ENCODE measurements at places on chromosomes 4 and X.

- no peak for DNase-seq
Measured at GRCh38 chr4:61831987-61832386, 631.9 kb downstream of the ADGRL3 start.

- no peak for DNase-seq
Measured at GRCh38 chr4:174377613-174378012, 93.9 kb downstream of the CEP44 start.

DNA sequence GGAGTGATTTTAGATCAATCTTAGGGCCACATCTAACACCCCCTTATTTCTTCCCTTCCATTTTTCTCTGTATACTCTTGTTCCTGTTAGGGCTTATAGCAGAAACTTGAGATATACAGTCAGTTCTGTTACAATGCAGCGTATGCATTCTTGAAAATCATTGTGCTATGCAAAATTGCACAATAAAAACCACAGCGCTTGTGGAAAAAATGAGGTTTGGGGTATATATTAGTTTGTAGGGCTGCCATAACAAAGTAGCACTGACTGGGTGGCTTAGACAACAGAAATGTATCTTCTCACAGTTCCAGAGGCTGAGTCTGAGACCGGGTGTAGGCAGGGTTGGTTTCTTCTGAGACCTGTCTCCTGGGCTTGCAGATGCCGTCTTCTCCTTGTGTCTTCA, 59.0 kb downstream of the WWC2 start:
- DNase-seq, result no peak

GRCh38 chr4:85889314-85889713, 414.4 kb downstream of the ARHGAP24 start:
- no peak for DNase-seq

GRCh38 chrX:45771560-45772340, 571.1 kb upstream of the DIPK2B start:
- peak; percentile 5 for DNase-seq

GRCh38 chrX:122220644-122221373, 963.3 kb upstream of the GRIA3 start:
- DNase-seq, result no peak

- DNase-seq, result no peak
Measured at GRCh38 chrX:100931218-100931924, 2.7 kb upstream of the XKRX start.

GRCh38 chr4:46890056-46890455, 19.0 kb downstream of the COX7B2 start:
- DNase-seq, result no peak

DNA sequence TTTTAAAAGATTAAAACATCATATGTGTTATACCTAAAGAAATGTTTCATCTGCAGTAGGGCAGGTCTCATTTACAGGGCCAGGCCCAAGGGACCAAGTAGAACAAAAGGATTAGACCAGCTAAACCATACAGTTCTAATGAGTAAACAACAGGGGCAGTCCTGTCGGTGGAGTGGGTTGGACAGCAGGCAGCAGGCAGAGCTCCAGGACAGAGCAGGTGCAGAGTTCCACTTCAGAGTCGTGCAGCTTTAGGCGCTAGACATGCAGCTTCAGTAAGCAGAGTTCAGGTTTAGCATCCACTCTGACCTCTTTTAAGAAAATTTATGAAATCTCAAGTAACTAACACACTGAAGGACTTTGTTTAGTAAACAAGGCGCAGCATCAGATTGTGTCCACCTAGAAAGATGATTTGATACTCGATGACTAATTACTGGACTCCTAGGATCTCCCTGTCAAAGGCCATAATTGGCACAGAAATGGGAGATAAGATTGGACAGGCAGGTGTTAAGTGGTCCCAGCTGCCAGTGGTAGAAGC, 487.7 kb upstream of the INTU start:
- no peak for DNase-seq

GRCh38 chr4:148355442-148356123, 86.6 kb downstream of the NR3C2 start:
- DNase-seq, result no peak

GRCh38 chr4:73855406-73855805, 2.3 kb downstream of the PF4V1 start:
- DNase-seq, result no peak

GRCh38 chrX:142250502-142250901, 45.4 kb upstream of the MAGEC2 start:
- DNase-seq, result no peak

- no peak for DNase-seq
Measured at GRCh38 chr4:105092356-105092755, 54.3 kb upstream of the TET2 start.

GRCh38 chrX:10479508-10479907, 140.9 kb downstream of the MID1 start:
- no peak for DNase-seq

DNA sequence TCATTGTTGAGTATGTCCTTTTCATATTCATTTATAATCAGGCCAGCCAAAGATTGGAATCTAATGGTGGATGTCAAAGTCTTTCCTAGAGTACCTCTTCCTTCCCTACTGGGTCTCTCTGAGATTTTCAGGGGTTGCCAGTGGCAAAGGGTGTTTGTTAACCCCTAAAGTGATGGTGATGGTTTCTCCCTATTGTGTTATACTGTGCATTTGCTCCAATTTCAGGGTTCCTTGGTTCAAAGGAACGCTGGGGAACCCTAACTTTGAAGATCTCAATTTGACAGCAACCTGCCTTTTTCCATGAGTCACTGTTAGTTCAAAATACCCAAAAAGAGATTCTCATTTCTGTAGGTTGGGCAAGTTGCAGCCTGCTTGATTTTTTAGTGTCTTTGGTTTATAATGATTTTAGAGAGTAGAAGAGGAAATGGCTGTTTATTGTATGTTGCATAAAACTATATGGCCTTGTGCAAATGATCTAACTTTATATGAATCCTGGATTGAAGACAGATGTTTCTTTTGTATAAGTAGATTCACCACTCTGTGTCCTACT, 23.0 kb downstream of the GAB1 start:
- peak; percentile 45 for DNase-seq

GRCh38 chr4:73832651-73833237, 3.7 kb upstream of the CXCL6 start:
- DNase-seq, result no peak

GRCh38 chr4:81021981-81022380, 8.5 kb upstream of the BMP3 start:
- DNase-seq, result no peak

DNA sequence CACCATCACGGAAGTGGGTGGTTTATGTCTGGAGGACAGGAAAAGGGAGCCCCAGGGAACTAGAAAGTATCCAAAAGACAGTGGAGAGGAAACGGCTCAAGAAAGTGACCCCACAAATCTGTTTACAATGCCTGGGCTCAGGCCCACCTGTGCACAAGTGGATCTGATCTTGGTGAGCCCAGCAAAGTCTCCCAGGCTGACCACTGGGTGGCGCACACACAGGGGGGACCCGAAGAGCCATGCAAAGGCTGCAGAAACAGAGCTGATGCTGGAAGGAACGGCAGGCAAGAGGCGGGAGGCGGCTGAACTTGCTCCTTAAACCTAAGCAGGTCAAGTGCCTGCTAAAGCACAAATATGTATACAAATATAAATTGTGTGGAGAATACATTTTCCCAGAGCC, 9.6 kb downstream of the HAUS7 start:
- DNase-seq, result peak; percentile 30

GRCh38 chr4:57119054-57119651, 9.0 kb upstream of the IGFBP7 start:
- DNase-seq, result no peak

GRCh38 chrX:65750674-65751469, 83.4 kb downstream of the MSN start:
- DNase-seq, result no peak

- no peak for DNase-seq
Measured at GRCh38 chrX:40081679-40082068, 16.1 kb downstream of the BCOR start.

GRCh38 chrX:108224218-108224617, 132.6 kb downstream of the ATG4A start:
- no peak for DNase-seq

DNA sequence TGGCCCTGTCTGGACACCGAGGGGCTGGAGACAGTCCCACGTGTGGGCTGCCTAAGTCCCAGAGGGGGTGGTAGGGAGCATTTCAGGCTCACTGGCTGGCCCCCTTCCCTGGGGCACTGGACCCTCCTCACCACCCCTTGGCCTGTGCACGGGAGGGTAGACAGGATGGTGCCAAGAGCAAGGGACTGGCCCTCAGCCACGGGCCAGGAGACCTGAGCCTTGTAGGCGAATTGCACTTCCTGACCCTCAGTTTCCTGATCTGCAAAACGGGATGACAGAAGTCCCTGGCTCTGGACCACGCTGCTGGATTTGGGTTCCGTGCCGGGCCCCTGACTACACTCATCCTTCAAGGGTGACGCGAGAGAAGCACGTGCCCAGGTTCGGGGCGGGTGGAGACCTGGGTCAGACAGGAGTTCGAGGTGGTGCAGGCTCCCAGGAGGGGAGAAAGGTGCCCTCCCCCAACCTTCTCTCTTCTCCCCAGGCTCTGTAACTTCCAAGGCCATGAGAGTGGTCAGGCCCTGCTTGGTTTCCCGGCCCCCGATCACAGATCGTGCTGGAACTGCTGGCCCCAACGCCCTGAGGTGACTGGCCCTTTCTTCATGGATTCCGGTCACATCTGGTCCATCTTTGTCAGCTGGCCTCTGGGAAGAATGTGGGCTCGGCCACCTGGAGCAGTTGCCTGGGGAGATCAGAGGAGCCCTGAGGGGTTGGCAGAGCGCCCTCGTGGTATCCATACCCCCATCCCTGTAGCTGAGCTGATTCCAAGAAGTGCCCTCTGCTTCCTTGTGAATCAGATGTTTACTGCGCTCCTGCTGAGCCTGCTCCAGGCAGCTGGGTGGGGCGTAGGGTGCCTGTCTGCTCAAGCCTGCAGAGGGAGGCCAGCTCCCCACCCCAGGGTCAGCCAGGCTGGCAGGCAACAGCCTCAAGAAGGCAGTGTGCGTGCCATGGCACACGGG, 3.3 kb downstream of the SH3BP2 start:
- no peak for DNase-seq

- DNase-seq, result no peak
Measured at GRCh38 chr4:68287704-68288392, 42.4 kb upstream of the TMPRSS11B start.

- no peak for DNase-seq
Measured at GRCh38 chr4:165909947-165910346, 36.9 kb downstream of the TLL1 start.

- no peak for DNase-seq
Measured at GRCh38 chrX:148492057-148492456, 8.4 kb upstream of the AFF2 start.

GRCh38 chr4:100113096-100113495, 77.2 kb downstream of the DDIT4L start:
- no peak for DNase-seq

DNA sequence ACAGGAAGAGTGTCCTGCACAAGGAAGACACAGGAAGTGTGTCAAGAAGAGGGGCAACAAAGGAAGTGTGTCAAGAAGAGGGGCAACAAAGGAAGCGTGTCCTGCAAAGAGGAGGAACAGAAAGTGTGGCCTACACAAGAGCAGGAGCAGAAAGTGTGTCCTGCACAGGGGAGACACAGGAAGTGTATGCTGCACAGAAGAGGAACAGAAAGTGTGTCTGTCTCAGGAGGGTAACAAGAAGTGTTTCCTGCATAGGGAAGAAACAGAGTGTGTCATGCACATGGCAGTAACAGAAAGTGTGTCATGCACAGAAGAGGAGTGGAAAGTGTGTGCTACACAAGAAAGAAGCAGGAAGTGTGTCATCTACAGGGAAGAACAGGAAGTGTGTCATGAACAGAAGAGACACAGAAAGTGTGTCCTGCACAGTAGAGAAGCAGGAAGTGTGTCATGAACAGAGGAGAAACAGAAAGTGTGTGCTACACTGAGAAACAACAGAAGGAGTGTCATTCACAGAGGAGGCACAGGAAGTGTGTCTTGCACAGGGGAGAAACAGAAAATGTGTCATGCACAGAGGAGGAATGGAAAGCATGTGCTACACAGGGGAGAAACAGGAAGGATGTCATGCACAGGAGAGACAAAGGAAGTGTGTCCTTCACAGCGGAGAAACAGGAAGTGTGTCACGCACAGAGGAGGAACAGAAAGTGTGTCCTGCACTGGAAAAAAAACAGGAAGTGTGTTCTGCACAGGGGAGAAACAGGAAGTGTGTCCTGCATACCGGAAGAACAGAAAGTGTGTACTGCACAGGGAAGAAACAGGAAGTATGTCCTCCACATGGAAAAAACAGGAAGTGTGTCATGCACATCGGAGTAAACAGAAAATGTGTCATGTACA, 526.4 kb upstream of the PRKX start:
- DNase-seq, result no peak

GRCh38 chrX:17737710-17737985, 355 bp downstream of the SCML1 start:
- no peak for DNase-seq

GRCh38 chrX:70436343-70436742, 8.3 kb upstream of the DLG3 start:
- no peak for DNase-seq

- DNase-seq, result no peak
Measured at GRCh38 chr4:145531223-145531622, 49.6 kb downstream of the SMAD1 start.

- DNase-seq, result no peak
Measured at GRCh38 chrX:46039526-46039925, 505.7 kb downstream of the ZNF674 start.

GRCh38 chrX:112714357-112714918, 34.7 kb upstream of the LHFPL1 start:
- no peak for DNase-seq

DNA sequence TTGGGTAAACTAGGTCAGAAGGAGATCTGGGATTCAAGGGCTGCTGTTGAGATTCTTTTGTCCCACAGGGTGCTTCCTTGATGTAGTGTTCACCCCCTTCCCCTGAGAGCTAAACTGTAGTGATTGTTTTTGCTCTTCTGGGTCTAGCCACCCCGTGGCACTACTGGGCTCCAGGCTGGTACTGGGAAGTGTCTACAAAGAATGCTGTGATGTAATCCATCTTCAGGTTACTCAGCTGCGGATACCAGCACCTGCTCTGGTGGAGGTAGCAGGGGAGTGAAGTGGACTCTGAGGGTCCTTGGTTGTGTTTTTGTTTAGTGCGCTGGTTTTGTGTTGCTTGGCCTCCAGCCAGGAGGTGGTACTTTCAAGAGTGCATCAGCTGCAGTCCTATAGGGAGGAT, 365.5 kb downstream of the ZNF674 start:
- no peak for DNase-seq

GRCh38 chr4:707929-708630, 2.4 kb downstream of the PCGF3 start:
- no peak for DNase-seq

DNA sequence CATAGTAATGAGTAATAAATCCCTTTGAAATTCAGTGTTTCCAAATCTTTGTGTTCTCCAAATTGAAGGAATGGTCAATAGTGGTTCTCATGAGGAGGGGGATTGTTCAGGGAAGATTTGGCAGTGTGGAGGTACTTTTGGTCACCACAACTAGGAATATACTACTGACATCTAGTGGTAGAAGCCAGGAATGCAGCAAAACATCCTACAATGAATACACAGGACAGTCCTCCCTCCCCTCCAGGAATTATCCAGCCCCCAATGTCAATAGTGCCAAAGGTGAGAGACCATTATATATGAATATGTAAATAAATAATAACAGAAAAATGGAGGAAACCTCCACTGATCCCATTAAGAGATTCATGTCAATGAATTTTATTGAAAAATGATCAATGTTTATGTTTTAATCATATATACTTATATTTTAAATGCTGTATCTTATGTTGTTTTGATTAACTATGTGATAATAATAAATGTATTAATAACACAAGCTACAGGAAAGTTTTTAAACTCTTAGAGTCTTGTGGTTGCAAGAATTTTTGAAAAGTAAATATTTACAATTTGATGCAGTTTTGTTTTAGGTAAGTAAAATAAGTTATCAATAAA, 14.4 kb upstream of the FAM9A start:
- DNase-seq, result peak; percentile 17

Measured in hematopoietic multipotent progenitor cell treated with erythropoietin and hydrocortisone succinate and interleukin-3 and kit ligand, for 17 days (in vitro differentiated cells).